Posterior vena cava (tissue), 2 donors: ENCODE measurements at places on chromosomes 12 and 14. TPM values are rescaled to one million over a fixed set of nuclear protein-coding genes. Genes with fewer than 3 reads are reported as not detected.

The GZMB gene
- 0.79 TPM for total RNA-seq

The TPPP2 gene
- not detected for total RNA-seq

The CTSG gene
- total RNA-seq, result 6.9 TPM

The WNT5B gene
- total RNA-seq, result 10.1 TPM

The BICD1 gene
- 34.6 TPM for total RNA-seq

The DNAJC22 gene
- total RNA-seq, result 0.05 TPM

The TAS2R42 gene
- not detected for total RNA-seq

The RGS6 gene
- 1.1 TPM for total RNA-seq

The LRTM2 gene
- total RNA-seq, result not detected

The SYNE2 gene
- 83.9 TPM for total RNA-seq

The ZFHX2 gene
- total RNA-seq, result 2.4 TPM

The CIDEB gene
- total RNA-seq, result 10.1 TPM

The KCNC2 gene
- total RNA-seq, result not detected

The NRIP2 gene
- 3.7 TPM for total RNA-seq

The PMEL gene
- total RNA-seq, result 5.0 TPM

The CCDC196 gene
- total RNA-seq, result not detected

The P2RX7 gene
- 5.0 TPM for total RNA-seq
